GM23248 (cell line): ENCODE measurements at places on chromosomes 6 and 20. TPM values are rescaled to one million over a fixed set of nuclear protein-coding genes. Genes with fewer than 3 reads are reported as not detected.

Gene MYB
- 1.2 TPM in 1 of 2 replicates, not detected in the other for total RNA-seq

Gene CPNE5
- total RNA-seq: 0.63 TPM in 1 of 2 replicates, not detected in the other

Gene NR2E1
- not detected in 2 replicates for total RNA-seq

Gene MYT1
- not detected in 2 replicates for total RNA-seq

- peak; percentile 64 for DNase-seq
Measured at GRCh38 chr6:56906752-56907151, 48.2 kb upstream of the BEND6 start.

DNA sequence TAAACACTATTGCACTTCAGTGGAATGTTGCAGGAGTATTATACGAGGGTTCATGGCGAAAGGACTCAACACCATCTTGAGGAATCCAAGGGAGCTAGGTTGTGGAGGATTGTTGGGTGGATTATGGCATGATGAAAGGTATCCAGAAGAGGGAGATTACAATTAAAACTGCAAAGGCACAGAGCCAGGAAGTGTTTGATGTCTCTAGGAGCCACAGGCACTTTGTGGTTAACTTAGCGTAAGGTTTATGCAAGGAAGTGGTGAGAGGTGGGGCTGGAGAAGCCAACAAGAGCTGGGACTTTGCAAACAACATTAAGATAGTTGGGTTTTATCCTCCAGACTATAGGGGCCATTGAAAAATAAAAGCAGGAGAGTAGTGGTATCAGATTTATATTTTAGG is 86.6 kb upstream of the TPD52L1 start:
- DNase-seq: no peak

- DNase-seq: no peak
Measured at GRCh38 chr6:142975365-142975764, 30.4 kb upstream of the HIVEP2 start.

GRCh38 chr6:108253241-108253640 is 7.6 kb downstream of the SNX3 start:
- DNase-seq: no peak

GRCh38 chr6:64437996-64438395 is 802.4 kb downstream of the PHF3 start:
- DNase-seq: no peak

DNA sequence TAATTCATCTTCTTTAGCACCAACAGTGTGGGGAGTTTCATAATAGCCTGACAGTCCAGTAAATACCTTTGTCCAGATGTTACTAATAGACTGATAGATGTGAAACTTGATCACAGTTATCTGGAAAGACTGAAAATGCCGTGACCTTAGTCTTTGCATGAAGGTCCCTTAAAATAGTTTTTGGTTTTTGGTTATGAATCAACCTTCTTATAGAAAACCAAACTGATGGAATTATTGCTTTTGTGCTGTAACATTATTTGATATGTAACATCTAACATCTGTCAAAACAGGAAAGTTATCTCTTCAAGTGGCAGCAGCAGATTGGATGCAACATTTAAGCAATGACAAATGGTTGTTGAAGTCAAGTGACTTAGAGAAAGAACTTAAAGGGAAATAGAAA is 190.4 kb downstream of the DOK5 start:
- DNase-seq: no peak

- no peak for DNase-seq
Measured at GRCh38 chr6:125294925-125295324, 6.8 kb downstream of the HDDC2 start.

DNA sequence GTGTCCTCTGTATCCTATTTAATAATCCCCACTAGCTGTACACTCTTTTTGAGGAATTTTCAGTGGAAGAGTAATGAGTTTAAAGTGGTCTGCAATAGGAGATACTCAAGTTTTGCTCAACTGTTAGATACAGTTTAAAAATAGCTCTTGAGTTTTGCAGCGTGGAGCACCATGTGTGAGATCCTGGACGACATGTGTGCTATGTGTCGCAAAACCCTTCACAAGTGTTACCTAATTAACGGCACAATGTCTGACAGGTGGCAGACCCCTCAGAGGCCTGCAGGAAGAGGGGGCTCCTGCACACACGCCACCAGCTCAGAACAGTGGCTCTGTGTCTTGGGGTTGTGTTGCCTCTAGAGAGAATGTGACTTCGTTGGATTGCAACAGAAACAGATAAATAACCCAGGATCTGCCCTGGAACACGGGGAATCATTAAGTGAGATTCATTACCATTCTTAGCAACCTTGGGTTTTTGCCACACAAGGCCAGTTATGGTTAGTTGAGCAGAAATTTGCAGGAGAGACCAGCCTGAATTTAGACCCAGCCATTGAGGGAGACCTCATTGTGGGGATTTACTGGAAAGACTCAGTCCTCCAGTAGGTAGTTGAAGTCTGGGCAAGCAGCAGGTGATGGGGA is 73.8 kb downstream of the SASH1 start:
- DNase-seq: no peak

DNA sequence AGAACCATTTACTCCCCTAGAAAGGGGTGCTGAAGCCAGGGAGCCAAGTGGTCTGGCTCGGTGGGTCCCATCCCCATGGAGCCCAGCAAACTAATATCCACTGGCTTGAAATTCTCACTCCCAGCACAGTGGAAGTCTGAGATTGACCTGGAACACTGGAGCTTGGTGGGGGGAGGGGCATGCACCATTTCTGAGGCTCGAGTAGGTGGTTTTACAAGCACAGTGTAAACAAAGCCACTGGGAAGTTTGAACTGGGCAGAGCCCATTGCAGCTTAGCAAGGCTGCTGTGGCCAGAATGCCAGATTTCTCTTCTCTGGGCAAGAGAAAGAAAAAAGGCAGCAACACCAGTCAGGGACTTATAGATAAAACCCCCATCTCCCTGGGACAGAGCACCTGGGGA is 855.8 kb upstream of the CITED2 start:
- no peak for DNase-seq

DNA sequence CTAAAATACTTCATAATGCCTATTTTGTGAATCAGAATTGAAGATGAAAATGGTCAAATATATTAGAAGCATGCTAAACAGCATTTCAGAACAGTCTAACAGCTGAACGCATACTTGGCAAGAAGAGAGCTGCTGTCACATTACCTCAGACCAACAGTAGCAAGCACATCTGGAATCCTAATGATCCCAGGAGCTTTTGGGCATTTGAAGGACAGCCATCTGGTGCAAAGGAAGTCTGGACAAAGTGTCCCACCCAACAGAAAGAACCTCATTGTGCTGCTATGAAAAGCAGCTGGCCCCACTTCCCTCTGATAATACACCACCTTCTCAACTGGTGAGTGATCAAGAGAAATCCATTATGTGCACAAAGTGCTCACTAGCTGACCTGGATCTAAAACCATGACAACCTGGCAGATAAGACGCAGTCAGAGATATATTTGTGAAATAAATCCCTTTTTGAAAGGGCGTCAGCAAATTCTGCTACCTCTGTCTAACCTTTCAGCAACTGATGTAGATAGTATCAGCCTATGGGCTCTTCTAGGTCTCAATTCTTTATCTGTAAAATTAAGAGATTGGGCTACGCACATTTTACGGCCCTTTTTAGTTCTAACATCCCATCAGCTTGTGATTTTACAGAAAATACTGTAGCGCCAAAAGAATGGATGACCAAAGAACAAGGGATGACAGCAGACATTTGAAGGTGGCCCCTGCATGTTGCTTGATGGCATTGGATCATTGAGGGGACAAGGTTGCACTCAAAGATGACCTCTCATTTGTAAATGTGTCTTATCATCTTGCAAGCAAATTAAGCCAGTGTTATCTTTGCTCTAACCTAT is 78.7 kb downstream of the SGK1 start:
- no peak for DNase-seq

DNA sequence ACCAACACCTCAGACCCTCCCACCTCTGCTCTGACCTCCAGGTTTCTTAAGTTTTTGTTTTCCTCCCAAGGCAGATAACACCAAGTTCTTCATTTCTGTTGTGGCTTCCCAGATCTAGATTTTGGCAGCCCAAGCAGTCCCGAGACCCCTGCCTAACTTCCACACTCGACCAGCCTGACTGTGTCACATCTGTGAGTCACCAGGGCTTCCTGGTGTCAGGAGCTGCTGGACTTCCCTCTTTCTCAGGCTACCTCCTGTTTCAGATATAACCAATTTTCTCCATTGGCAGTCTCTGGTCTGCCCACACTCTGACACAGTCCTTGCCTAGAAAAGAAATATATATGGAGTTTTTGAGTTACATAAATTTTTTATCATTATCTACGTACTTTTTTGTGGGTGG is 46.1 kb upstream of the CCN6 start:
- peak; percentile 63 for DNase-seq

- no peak for DNase-seq
Measured at GRCh38 chr6:158759966-158760617, 59.1 kb downstream of the EZR start.
